Stromal cell of bone marrow (primary cell): ENCODE measurements at places on chromosomes 13 and 19.

DNA sequence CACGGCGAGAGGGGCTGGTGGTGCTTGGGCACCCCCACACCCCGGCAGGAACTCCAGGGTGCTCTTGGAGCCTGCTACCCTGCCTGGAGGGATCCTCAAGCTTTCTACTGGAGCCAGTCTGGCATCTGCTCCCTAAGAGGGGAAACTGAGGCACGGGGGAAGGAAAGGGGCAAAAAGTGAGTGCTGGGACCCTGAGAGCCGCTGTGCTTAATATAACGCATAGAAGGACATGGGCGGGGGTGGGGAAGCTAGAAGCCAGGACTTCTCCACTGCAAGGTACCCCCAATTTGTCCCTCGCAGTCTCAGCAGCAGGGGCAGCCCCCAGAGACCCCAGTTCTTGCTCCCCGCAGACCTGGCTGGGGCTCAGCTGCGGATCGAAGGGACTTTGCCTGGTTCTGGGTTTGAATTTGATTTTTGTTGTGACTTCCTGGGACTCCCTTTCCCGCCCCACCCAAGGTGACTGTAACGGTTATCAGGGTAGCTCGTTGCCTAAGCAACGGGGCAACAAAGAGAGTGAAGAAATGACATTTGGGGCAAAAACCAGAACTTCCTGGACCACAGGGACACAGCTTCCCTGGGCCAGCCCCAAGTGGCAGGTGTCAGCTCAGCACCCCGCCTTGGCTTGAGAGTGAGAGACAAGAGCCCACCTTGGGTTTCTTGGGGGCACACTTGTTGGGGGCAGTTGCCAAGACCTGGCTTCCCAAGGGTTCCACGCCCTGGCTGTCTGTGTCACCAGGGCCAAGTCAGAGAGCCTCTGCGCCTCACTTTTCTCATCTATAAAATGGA, 638 bp downstream of the ADGRE5 start:
- DNase-seq = peak; percentile 56

GRCh38 chr13:50766013-50766412, 77.5 kb downstream of the DLEU7 start:
- no peak for DNase-seq

GRCh38 chr19:29547361-29547960, 21.7 kb downstream of the VSTM2B start:
- DNase-seq = no peak

- DNase-seq = no peak
Measured at GRCh38 chr13:46817095-46817494, 20.1 kb upstream of the ESD start.

DNA sequence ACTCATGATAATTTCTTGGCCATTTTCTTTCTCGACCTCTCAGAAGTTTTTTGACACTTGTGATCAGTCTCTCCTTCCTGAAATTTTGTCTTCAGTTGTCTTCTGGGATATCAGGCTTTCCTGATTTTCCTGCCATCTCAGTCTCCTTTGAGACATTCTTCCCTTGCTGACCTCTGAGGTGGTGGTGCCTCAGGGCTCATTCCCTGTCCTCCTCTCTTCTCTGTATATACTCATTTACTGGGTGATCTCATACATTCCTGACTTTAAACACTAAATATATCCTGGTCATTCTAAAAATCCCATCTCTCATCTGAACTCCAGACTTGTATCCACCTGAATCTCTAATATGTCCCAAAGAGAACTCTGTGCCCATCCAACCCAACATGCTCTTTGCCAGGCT, 31.3 kb upstream of the STARD13 start:
- DNase-seq = no peak
